Stimulated activated naive CD4-positive, alpha-beta T cell treated with Interleukin-2 at 50 U/mL for 16 hours (primary cell): ENCODE measurements at places on chromosomes 4 and X.

DNA sequence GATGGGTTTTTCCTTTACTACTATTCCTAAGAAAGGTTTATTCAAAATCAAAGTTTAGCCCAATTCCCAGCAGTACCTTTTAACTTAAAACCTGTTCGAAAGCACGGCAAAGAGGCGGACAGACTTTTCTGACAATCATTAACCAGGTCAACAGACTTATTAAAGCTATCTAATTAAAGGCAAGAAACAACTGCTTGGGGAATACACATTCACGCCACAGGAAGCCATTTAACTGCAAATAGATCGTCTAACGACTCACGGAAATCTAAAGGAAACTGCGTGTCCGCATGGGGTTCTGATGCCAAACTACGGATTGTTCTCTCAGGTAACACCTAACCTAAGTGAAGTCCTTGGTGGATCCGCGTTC, 663 bp upstream of the USP53 start:
- DNase-seq = no peak

- no peak for DNase-seq
Observed at GRCh38 chr4:152540941-152541340, 5.0 kb upstream of the FBXW7 start.

GRCh38 chr4:111501946-111502345, 643.3 kb upstream of the FAM241A start:
- no peak for DNase-seq

- DNase-seq = peak; percentile 58
Observed at GRCh38 chr4:186201535-186202230, 10.3 kb downstream of the CYP4V2 start.

- DNase-seq = no peak
Observed at GRCh38 chr4:168691631-168692369, 194.9 kb downstream of the PALLD start.

GRCh38 chrX:17497193-17497592, 122.2 kb downstream of the NHS start:
- DNase-seq = no peak

- no peak for DNase-seq
Observed at GRCh38 chr4:71607780-71608677, 175.8 kb downstream of the GC start.

GRCh38 chr4:174592256-174592984, 70.1 kb upstream of the HPGD start:
- no peak for DNase-seq

DNA sequence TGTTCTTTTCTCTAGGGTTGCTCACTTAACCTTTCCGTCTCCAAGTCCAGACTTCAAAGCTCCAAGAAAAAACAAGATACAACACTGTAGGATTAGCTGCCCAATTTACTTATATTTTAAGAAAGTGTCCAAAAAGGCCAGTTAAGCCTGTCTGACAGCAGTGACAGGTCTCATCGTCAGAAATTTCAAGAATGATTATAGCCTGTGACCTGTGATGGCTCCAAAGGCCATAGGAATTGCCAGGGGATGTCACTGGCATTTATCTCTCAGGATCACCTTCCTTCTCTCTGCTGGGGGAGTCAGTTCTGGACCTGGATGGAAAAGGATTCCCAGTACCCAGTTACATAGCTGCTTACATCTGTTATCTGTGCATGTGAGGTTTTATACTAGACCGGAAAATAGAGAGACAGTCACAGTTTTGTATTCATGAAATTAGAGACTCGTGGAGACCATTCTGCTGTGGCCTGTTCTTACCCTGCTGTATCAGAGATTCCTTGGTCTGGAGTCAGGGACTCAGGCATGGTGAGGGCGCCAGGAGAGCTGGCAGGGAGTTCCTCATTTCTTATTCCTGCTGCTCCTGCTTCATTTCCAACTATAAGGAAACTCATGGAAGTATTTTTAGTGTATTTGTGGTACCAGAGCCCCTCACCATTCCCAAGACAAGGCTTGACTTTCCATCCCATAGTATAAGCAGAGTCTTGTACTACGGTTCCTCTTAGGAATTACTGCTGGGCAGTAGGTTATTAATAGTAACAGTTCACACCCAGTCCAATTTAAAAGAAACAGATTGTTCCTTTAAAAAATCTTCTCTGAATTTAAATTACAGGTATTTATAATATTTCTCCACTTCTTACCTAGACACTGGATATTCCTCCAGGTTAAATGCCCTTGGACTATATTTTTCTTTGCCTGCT, 220.8 kb downstream of the SHROOM3 start:
- no peak for DNase-seq

DNA sequence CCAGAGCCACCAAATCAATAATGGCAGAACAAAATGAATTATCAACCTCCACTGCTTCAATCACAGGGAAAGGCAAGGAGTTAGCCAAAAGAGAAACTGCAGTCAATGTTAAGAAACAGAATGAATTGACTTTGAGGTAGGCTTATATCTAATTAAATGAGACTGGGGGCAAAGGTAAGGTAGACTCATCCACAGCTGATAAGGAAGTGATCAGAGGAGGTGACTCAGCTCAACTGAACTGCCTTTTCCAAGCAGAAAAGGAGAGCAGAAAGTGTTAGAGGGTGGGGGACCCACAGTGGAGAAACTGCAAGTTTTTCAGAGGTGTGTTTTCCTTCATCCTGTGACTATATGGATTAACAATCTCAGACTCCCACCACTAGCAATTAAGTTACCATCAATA, 345.8 kb upstream of the PPARGC1A start:
- no peak for DNase-seq

- no peak for DNase-seq
Observed at GRCh38 chr4:82851885-82852750, 38.8 kb downstream of the SEC31A start.

- DNase-seq = no peak
Observed at GRCh38 chrX:31219174-31219573, 147.3 kb upstream of the FTHL17 start.

GRCh38 chrX:3592184-3592583, 121.3 kb downstream of the PRKX start:
- DNase-seq = no peak

- no peak for DNase-seq
Observed at GRCh38 chr4:83013420-83013867, 2.8 kb upstream of the LIN54 start.

- DNase-seq = peak; percentile 2
Observed at GRCh38 chrX:31099536-31100090, 27.8 kb upstream of the FTHL17 start.

- no peak for DNase-seq
Observed at GRCh38 chr4:117137145-117137544, 51.8 kb upstream of the TRAM1L1 start.

GRCh38 chr4:67355806-67356205, 189.5 kb downstream of the CENPC start:
- DNase-seq = no peak

GRCh38 chr4:55036405-55036804, 89.0 kb downstream of the KDR start:
- DNase-seq = no peak

GRCh38 chr4:18961879-18962278, 940.3 kb upstream of the LCORL start:
- no peak for DNase-seq

DNA sequence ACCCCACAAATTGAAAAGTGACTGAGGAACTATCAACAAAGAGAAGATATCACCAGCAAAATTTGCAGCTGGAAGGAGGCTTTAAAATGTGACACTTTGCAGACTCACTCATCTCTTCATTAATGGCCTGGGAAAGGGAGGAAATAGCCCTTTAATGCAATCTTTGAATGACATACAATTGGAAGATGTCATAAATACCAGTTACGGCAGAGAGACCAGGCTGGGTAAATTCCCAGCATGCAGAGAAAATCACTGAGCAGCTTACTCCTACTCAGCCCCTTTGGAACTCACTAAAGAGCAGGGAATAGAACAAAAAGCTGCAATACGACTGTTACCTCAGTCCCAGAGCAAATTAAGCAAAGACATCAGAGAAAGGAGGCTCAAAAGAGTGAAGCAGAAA, 238.9 kb downstream of the HS3ST1 start:
- no peak for DNase-seq

DNA sequence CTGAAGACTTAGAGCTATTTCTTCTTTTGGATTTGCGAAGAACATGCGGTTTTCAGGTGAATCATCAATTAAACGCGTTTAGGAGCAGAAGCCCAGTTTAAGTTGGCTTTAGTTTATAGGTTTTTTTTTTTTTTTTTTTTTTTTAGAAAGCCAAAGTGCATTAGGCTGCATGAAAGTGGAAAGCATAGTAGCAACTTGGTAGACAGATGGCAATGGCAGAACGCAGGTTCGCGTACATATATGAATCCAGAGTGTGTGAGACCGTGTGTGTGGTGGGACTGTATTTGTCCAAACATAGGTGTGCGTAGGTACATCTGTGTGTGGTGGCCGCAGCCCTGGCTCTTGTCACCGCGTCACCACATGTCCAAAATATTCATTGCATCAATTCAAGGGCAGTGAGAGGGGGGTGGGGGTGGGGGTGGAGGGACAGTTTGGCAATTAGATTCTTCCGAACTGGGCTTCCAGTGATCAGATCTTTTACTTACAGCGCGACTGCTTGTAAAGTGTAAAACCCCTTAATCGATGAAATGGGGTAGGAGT, 901 bp downstream of the JADE1 start:
- DNase-seq = no peak

- no peak for DNase-seq
Observed at GRCh38 chr4:135240796-135241195, 1039.2 kb upstream of the PABPC4L start.

DNA sequence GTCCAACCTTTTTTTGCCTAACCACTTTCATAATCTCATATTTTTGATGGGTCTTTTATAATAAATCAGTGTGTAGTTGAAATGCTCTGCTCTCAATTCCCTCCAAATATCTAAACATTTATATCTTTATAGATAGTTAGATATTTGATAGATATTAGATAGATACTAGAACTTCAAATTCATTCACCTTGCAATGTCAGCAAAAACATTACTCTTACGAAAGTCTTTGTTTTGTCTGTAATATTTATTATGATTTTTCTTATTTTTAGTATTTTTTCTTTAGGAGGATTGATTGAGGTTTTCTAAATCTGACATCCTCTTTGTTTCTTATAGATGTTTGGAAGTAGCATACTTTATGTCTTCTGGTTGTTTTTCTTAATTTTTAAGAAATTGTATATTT, 2563.6 kb downstream of the PCDH7 start:
- no peak for DNase-seq

DNA sequence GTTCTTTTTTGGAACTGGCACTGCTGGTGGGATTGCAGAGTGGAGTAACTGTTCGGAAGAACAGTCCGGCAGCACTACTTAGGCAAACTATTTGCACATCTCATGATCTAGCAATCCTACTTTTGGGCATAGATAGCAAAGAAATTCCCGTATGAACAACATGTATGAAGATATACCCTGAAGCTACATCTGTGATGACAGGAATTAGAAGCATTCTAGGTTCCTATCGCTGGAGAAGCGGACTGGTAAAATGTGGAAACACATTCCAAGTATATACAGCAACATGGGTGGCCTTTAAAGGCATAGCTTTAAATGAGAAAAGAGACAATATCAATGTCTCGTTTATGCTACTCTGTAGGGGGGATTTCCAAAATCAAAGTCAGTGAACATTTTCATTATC, 3.1 kb downstream of the DCAF16 start:
- DNase-seq = no peak

- DNase-seq = no peak
Observed at GRCh38 chr4:10690185-10690907, 5.8 kb upstream of the CLNK start.

DNA sequence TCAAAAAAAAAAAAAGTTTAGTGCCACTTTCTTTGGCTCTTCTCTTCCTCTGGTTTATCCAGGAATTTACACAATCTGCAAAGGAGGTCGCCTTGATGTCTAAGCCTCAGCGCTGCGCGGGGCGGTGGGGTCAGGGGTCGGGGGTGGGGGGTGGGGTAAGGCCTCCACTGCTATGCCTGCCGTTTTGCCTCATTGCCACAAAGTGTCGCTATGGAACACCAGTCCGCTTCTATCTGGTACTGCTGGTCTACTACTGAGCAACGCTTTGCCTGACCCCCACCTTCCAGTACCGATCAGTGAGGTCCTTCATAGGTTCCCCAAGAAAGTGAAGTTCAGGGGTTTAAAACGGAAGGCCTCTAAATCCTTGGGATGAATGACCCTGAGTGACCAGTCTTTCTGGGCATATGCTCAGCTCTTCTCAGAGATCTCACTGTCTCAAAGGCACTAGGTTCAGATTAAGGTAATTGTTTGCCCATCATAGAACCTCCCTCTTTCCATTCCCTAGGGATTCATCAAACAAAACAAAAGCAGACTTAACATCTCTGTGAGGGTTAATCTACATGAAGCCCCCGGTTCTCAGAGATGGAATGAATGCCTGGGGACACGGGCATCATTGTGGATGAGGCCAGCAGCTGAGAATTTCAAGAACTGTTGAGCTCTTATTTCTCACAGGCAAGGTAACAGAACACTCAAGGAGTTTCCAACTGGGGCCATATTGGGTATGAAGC, 16.9 kb upstream of the TSR2 start:
- DNase-seq = no peak

DNA sequence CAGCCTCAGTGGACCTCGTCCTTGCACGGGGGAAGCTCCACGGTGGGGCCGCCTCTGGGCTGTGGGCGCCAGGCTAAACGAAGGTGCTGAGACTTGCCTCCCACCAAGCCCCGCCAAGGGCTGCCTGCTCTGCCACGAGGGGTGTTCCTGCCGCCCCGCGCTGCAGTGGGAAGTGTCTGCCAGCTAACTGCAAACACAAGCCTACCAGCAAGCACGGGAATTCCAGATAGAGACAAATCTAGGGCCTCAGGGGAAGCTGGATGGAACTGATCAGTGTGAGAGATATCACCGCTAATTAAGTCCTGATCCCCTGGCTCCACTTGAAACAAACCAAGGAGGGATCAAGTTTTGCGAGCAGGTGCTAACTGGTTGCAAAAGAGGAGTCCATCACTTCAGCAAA, 181.6 kb upstream of the LEF1 start:
- no peak for DNase-seq

GRCh38 chr4:81472281-81473182, 825 bp upstream of the RASGEF1B start:
- peak; percentile 63 for DNase-seq

GRCh38 chr4:73603854-73604584, 16.2 kb downstream of the RASSF6 start:
- no peak for DNase-seq

DNA sequence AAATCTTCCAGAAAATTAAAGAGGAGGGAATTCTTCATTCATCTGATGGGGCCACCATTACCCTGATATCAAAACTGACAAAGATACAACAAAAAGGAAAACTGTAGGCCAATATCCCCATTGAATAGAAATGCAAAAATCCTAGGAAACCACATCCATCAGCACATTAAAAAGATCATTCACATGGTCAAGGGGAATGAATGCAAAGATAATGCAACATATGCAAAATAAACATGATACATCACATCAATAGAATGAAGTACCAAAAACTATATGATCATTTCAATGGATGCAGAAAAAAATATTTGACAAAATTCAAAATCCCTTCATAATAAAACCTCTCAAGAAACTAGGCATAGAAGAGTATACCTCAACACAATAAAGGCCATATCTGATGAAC, 108.9 kb upstream of the SH3RF1 start:
- DNase-seq = no peak

GRCh38 chr4:1473718-1474117, 67.5 kb upstream of the NKX1-1 start:
- DNase-seq = no peak
